ENCODE measurements at places on chromosomes 13 and 19. TPM values are rescaled to one million over a fixed set of nuclear protein-coding genes. Genes with fewer than 3 reads are reported as not detected.

DNA sequence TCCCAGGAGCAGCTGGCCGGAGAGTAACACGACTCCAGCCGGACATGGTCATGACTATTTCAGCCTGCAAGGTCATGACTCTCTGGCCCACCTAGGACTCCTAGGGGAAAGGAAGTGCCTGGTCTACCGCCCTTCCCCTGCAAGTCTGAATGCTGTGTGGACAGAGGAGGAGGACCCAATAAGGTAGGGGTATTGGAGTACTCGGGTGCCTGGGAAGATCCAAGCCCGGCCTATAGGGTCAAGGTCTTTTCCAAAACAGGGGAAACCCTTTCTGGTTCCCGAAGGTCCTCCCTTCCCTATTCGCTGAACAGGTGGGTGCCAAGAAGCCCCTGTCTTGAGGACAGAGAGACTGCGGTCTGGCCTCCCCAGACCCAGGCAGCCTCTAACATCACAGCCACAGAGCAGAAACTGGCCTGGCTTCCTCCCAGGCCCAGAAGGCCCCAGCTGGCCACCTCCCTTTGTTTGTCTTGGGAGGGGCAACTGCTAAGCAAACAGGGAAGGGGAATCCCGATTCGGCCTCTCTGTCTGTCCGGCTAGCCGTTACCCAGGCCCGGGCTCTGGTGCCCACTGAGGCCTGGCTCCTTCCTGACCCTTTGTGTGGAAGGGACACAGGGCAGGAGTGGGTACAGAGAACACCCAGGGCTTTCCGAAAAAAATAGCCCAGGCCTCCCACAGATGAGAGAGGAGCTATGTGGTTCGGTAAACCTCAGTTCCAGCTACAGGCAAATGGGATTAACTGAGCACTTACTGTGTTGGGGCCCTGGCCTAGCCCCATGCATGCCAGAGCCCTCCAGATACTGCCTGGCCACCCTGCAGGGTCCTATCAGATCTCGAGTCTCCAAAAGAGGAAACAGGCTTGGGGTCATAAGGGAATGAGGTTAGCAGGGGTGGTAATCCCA, 5.2 kb upstream of the GRAMD1A start:
- H3K4me3 ChIP-seq = no peak overlapping the region
- peak; percentile 32 for DNase-seq
- no peaks in the 10 kb centered on the region for H3K27me3 ChIP-seq
- no peaks in the 10 kb centered on the region for H3K4me1 ChIP-seq
- no peak overlapping the region for H3K27ac ChIP-seq

GARIN5A gene
- total RNA-seq = 8.3 TPM

- H3K27me3 ChIP-seq = no peaks in the 10 kb centered on the region
- H3K27ac ChIP-seq = no peak overlapping the region
- H3K4me1 ChIP-seq = peaks cover 4% of the 10 kb centered on the region
- H3K4me3 ChIP-seq = peak overlapping the region; percentile 66
Measured at GRCh38 chr13:21465710-21466160, 6.6 kb upstream of the ZDHHC20 start.

DNA sequence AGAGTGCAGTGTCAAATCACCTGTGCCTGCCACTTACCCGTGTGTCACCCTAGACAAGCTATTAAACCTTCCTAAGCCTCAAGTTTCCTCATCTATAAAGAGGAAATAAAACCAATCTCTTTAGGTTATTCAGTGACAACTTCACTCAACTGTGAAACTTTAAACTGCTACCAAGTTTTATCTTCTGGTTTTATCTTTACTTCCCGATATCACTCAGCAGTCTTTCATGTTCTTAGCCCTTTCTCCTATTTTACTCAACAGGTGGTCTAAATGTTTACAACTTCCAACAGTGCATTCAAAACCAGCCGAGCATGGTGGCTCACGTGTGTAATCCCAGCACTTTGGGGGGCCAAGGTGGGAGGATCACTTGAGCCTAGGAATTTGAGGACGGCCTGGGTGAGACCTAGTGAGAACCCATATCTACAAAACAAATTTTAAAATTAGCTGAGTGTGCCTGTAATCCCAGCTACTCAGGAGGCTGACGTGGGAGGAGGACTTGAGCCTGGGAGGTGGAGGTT, 59.6 kb downstream of the GPALPP1 start:
- H3K4me3 ChIP-seq = no peak overlapping the region
- H3K27me3 ChIP-seq = no peaks in the 10 kb centered on the region
- H3K27ac ChIP-seq = no peak overlapping the region

GRCh38 chr13:43319617-43320444, 296.4 kb downstream of the DNAJC15 start:
- peak; percentile 65 for DNase-seq
- peaks cover 14% of the 10 kb centered on the region for H3K27me3 ChIP-seq
- no peak overlapping the region for H3K27ac ChIP-seq
- no peaks in the 10 kb centered on the region for H3K4me1 ChIP-seq
- no peaks in the 10 kb centered on the region for H3K36me3 ChIP-seq

GRCh38 chr19:5993648-5994358, 15.9 kb upstream of the RANBP3 start:
- H3K36me3 ChIP-seq = no peaks in the 10 kb centered on the region
- H3K4me1 ChIP-seq = no peaks in the 10 kb centered on the region
- no peak for DNase-seq
- H3K27me3 ChIP-seq = no peaks in the 10 kb centered on the region
- no peak overlapping the region for H3K27ac ChIP-seq
- H3K4me3 ChIP-seq = no peak overlapping the region

DNA sequence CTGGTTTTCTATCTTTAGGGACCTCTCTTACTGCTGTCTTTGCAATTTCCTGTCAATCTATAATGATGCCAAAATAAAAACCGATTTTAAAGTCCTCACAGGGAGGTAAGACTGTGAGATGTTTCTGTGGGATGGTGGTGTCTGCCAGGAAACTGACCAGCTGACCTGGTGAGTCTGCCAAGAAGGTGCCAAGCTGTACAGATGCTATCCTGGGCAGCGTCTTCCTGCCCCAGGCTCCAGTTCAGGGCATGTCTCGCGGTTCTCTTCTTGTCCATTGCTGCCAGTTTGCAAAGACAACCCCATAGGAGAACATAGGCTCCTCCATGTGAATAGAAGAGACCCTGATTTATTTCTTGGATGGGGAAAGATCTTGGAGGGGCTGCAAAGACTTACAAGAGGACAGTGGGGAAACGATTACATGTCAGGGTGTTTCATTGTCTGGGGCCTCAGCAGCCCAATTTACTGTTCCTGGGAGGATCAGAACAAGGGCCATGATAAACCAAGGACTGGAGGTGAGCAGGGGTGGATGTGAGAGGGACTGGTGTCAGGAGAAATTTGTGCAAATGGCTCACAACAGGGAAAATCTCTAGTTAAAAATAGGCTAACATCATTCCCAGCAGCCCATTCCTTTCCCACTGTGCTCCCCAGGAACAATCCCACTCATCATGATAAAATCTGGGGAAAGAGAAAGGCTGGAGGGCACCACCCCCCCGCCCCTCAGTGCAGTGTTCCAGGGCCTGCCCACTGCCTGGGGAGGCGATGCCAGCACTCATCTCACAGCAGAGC, 42.7 kb upstream of the VSTM2B start:
- H3K4me1 ChIP-seq = no peaks in the 10 kb centered on the region
- H3K36me3 ChIP-seq = no peaks in the 10 kb centered on the region
- DNase-seq = peak; percentile 25
- no peak overlapping the region for H3K4me3 ChIP-seq
- no peaks in the 10 kb centered on the region for H3K27me3 ChIP-seq

GRCh38 chr13:51475727-51476501, 23.1 kb upstream of the INTS6 start:
- no peak overlapping the region for H3K27ac ChIP-seq
- H3K27me3 ChIP-seq = no peaks in the 10 kb centered on the region
- no peaks in the 10 kb centered on the region for H3K36me3 ChIP-seq
- no peak for DNase-seq

EXOC3L2 gene
- not detected for total RNA-seq

DNA sequence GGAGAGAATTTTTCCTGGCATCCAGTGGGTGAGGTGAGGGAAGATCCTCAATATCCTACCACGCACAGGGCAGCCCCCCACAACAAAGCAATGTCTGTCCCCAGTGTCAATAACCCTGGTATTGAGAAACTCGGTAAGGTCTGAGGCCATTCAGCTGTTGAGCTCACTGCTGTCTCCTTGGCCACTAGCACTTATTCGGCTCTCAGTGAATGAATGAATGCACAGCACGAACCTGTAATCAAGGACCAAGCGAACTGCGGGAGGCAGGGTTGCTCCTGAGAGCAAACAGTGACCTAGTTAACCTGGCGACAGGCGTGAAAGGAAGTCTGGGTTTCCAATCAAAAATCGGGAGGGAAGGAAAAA, 640 bp downstream of the ZSCAN5A start:
- DNase-seq = peak; percentile 82
- no peaks in the 10 kb centered on the region for H3K4me1 ChIP-seq
- H3K36me3 ChIP-seq = peaks cover 24% of the 10 kb centered on the region
- H3K27ac ChIP-seq = peak overlapping the region; percentile 98
- peak overlapping the region; percentile 90 for H3K4me3 ChIP-seq

- DNase-seq = no peak
- no peak overlapping the region for H3K4me3 ChIP-seq
- no peaks in the 10 kb centered on the region for H3K36me3 ChIP-seq
- no peak overlapping the region for H3K27ac ChIP-seq
- H3K4me1 ChIP-seq = peaks cover 10% of the 10 kb centered on the region
Measured at GRCh38 chr13:109126178-109126577, 496.8 kb downstream of the MYO16 start.

DNA sequence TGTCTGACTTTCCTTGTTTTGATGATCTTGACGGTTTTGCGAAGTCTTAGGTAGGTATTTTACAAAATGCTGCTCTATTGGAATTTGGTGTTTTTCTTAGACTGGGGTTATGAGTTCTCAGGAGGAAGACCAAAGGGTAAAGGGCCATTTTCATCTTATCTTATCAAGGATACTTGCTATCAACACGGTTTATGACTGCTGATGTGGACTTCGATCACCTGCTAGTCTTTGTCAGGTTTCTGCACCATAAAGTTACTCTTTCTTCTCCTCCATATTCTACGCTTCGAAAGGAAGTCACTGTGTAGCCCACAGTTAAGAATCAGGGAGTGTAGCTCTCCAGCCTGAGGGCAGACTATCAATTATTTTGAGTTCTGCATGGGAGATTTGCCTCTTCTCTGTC, 7.4 kb upstream of the CEBPG start:
- no peaks in the 10 kb centered on the region for H3K4me1 ChIP-seq
- peaks cover 14% of the 10 kb centered on the region for H3K27me3 ChIP-seq
- no peaks in the 10 kb centered on the region for H3K36me3 ChIP-seq
- no peak for DNase-seq

DNA sequence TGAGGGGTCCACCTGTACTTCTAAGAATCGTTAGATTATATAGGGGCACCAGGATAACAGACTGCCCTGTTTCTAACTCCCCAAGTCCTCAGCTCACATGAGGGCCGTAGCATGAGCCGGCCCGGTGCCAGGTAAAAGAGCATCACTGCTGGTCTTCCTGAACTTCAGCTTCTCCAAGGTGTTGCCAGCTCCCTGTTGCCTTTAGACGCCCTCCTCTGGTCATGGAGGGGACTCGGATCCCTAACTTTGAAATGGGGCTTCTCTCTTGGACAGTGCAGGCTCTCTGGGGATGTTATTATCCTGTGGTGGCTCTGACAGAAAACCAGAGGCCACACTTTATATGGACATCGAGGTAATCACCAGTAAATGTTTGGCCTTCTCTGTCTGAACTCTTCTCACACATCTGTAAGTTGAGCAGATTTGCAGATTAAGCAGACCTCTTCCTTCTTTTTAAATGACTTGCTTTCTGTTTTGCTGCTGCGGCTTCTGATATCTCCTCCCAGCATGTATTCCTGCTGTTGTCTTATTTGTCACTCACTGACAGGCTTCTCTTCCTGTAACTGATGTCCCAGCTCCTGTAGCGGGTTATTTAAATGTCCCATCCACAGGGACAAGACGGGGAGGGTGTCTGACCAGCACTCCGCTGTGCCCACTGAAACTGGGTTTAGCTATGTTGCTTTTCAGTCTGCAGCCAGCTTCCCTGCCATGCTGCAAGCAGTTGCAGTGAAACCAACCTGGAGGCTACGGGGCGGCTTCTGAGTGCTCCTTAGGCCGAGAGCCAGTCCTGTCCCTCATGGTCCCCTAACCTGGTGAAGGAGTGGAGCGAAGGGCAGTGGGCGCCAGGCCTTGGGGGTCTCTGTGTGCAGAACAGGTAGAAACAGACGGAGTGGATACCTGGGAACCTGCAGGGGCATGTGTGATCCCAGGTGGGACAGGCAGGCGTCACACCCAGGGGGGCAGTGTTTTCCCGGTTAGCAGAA, 39.2 kb downstream of the TSSK6 start:
- H3K4me1 ChIP-seq = no peaks in the 10 kb centered on the region
- no peak overlapping the region for H3K4me3 ChIP-seq
- DNase-seq = peak; percentile 81

GRCh38 chr19:9535934-9536333, 2.5 kb downstream of the ZNF426 start:
- no peaks in the 10 kb centered on the region for H3K4me1 ChIP-seq
- DNase-seq = no peak
- H3K4me3 ChIP-seq = peak overlapping the region; percentile 90
- H3K27ac ChIP-seq = no peak overlapping the region

SMIM44 gene
- not detected for total RNA-seq

ZIC2 gene
- 182 TPM for total RNA-seq

GRCh38 chr19:49790866-49791265, 22.2 kb downstream of the FUZ start:
- H3K4me3 ChIP-seq = no peak overlapping the region
- no peak for DNase-seq
- peaks cover 32% of the 10 kb centered on the region for H3K36me3 ChIP-seq

NLRP12 gene
- total RNA-seq = 2.9 TPM

USHBP1 gene
- total RNA-seq = 6.2 TPM

DNA sequence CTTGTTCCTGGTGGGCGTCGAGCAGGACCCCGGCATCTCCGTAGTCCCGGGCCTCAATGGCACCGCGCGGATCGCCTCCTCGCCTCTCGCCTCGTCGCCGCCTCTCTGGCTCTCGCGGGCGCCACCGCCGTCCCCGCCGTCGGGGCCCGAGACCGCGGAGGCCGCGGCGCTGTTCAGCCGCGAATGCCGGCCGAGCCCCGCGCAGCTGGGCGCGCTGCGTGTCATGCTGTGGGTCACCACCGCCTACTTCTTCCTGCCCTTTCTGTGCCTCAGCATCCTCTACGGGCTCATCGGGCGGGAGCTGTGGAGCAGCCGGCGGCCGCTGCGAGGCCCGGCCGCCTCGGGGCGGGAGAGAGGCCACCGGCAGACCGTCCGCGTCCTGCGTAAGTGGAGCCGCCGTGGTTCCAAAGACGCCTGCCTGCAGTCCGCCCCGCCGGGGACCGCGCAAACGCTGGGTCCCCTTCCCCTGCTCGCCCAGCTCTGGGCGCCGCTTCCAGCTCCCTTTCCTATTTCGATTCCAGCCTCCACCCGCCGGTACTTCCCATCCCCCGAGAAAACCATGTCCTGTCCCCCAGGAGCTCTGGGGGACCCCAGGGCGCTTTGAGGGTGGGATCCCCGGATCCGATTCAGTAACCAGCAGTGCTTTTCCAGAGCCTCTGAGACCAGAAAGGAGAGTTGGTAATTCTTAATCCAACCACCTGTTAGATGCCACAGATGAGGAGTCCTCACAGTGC, 885 bp downstream of the MLNR start:
- peak overlapping the region; percentile 52 for H3K4me3 ChIP-seq
- DNase-seq = peak; percentile 75
- peaks cover 79% of the 10 kb centered on the region for H3K27me3 ChIP-seq

PCP2 gene
- 0.55 TPM for total RNA-seq

FARSA gene
- total RNA-seq = 65.1 TPM

FUT2 gene
- total RNA-seq = 9.2 TPM
